Panc1 (cell line): ENCODE measurements at places on chromosomes 4 and X. TPM values are rescaled to one million over a fixed set of nuclear protein-coding genes. Genes with fewer than 3 reads are reported as not detected.

DNA sequence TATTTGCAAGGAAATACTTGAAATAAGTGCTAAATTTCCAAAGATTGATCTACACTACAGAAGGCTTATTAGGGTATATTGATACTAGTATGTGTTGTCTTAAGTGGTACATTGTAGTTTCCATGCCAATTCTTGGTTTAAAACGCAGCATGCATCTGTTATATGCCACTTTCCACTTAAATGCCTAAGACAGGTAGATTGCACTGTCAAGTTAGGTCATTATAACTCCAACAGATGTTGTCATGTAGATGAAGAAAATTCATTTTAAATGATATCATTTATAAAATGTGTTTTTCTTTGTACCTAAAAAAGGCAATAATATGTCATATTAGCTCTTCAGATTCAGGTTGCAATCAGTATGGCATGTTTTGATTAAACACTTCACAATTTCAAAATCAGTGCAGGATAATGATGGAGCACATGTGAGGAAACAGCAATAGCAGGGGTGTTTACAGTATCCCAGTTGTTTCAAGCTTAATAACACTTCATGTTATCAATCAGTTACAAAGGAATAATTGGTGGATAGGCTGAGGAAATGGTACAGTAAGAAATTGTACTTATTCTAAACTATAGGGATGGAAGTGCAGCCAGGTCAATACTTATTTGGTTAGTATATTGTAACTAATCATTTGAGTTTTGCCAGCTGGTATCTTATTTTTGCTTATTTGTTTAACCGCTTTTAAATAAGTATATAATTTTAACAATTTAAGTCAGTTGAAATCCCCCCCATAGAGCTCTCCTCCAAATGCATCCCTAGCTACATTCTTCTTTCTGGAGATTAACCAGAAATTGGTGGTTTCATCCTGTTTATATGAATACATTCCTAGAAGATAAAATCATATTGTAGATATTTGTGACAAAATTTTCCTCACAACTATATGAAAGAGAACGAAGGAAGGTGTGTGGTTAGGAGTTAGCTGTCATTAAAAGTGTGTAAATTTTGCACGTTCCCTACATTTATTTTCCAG lies 454.4 kb upstream of the ATOH1 start:
- no peak for DNase-seq

The USP53 gene
- 5.3 TPM for total RNA-seq

GRCh38 chrX:18676050-18676449 lies 4.1 kb upstream of the RS1 start:
- DNase-seq, result no peak

DNA sequence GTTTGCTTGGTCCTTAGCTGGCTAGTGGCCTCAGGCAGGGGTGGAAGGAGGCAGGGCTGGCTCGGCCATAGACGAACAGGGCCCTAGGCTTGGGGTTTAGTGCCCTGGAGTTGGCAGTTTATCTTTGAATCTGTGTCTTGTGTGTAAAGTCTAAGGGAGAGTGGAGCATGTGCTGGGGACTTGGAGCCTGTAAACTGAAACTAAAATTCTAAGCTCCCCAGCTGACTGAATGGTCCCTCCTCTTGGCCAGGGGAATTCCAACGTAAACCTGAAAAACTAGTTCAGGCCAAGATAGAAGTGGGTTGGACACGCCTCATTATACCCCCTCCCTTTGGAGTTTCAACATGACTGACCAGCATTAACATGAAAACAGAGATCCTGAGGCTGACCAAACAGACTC lies 46.1 kb upstream of the GPR78 start:
- no peak for DNase-seq

DNA sequence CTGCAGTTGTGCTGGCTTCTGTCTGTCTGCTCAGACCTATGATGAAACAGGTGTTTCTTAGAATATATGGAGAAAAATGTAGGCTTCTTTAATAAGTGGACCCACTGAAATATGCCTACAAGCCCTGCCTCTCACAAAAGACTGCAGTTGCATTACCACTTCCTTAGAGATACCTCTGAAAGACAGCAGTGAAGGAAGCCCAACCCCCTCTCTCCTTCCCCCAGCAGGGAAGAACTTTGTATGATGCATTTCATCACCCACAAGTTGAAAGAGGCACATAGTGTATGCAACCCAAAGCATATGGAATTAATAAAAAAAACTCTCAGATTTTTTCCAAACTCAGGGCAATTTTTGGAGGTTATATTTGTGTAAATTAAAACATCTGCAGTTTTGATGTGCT lies 916.7 kb downstream of the TECRL start:
- DNase-seq, result no peak

The UBE2D3 gene
- 191 TPM for total RNA-seq

GRCh38 chr4:23269566-23269965 lies 576.8 kb downstream of the GBA3 start:
- no peak for DNase-seq

The GPRIN3 gene
- total RNA-seq, result 0.03 TPM

DNA sequence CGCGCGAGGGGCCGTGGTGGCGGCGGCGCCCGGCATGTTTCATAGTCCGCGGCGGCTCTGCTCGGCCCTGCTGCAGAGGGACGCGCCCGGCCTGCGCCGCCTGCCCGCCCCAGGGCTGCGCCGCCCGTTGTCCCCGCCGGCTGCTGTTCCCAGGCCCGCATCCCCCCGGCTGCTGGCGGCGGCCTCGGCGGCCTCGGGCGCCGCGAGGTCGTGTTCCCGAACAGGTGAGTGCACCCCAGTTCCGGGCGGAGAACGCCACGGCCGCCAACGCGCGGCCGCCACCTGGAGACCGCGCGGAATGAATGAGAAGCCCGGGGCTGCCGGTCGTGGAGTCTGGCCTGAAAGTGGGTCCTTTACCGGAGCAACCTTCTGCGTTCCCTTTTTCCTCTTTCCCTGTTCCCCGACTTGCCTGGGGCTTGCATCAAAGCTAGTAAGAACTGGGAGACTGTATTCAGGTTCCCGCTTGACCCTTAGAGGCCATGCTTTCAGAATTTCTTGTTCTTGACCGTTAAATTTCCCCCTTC lies 429 bp downstream of the NOCT start:
- no peak for DNase-seq

DNA sequence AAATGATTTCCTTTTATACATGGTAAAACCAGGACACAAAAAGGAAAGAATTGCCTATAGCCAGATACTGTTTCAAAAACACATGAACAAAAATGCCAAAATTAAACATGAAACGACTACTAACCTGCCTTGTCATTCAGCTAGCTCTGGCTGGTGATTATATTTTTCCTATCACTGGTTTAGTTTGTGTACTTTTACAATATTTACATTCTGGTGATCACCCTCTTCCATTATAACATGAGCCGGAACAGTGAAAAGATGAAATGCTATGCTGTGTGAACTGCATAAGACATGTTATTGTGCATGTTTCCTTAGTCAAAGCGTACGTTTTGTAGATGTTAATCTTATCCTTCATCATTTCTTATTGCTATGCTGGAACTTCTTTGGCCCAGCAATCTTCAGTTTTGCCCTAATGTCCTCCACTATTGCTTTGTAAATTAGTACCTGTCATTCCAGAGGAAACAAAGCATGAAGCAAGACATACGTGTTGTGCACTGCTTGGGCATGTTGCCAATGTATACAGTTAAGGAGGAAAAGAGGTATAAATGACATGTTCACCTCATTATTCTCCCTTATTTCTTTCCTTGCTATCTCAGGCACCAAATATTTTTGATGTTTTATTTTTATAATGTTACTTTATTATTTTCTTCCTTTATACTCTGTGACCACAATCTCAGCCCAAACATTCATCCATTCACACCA lies 386.3 kb downstream of the ARHGAP24 start:
- DNase-seq, result no peak

DNA sequence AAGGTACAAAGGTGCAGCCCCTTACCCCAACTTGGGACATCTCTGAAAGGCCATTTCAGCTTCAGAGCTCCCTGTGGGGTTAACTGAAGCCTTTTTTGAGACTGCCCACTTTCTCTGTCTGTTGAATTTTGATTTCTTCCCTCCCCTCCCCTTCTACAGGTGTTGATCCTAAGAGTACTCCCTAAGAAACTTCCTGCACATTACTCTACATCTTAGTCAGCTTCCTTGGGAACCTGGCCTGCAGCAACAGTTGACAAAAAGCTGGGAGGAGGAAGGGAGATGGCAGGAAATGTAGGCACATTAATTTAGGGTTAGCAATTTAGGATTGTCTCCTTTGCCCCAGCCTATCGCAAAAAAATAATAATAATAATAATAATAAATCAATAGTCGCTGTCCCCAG lies 1.2 kb upstream of the IDS start:
- no peak for DNase-seq

- DNase-seq, result no peak
Observed at GRCh38 chr4:79759793-79760192, 313.2 kb downstream of the ANTXR2 start.

The MAGEB17 gene
- not detected for total RNA-seq

The CCNA2 gene
- 31.8 TPM for total RNA-seq

GRCh38 chrX:16559206-16559619 lies 90.7 kb upstream of the S100G start:
- DNase-seq, result no peak

DNA sequence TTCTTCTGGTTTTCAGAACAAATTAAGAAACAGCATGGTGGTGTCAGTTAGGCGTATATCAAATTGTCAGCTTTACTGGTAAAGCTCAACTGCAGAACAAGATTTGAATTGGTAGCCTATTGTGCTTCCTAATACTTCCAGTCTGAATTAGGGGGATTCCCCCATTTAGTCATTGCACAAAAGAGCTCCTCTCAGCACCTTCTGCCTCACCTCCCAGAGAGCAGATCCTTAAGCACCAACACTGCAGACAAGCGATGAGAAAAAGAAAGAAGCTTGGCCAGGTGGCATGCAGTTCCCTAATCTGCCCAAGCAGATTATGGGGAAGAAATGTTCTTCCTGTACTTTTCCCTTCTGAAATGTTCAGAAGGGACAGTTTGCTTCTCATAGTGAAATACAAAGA lies 9.2 kb downstream of the MAP9 start:
- DNase-seq, result no peak

The UGT2B15 gene
- 0.13 TPM for total RNA-seq
